Right ventricle myocardium superior (tissue), 1 donor: ENCODE measurements at places on chromosomes 13 and 19. TPM values are rescaled to one million over a fixed set of nuclear protein-coding genes. Genes with fewer than 3 reads are reported as not detected.

The DCT gene
- total RNA-seq = 0.22 TPM

The UBA52 gene
- 684 TPM for total RNA-seq

The CD79A gene
- not detected for total RNA-seq

The OXGR1 gene
- total RNA-seq = not detected

The RXFP2 gene
- not detected for total RNA-seq

The ZNF132 gene
- 4.6 TPM for total RNA-seq

The SYCN gene
- not detected for total RNA-seq

The PRMT1 gene
- 110 TPM for total RNA-seq

The ZNF714 gene
- 2.2 TPM for total RNA-seq

The PSG11 gene
- total RNA-seq = not detected

The RGL3 gene
- total RNA-seq = 8.6 TPM

The AP1M2 gene
- total RNA-seq = not detected

The PSG4 gene
- not detected for total RNA-seq

The ZNF790 gene
- 9.8 TPM for total RNA-seq

The NPAS1 gene
- not detected for total RNA-seq

The GPR183 gene
- total RNA-seq = 1.6 TPM

The MYH14 gene
- 121 TPM for total RNA-seq

The GZMM gene
- total RNA-seq = 0.32 TPM

The SMIM24 gene
- total RNA-seq = not detected

The CRX gene
- not detected for total RNA-seq

The CACNG6 gene
- total RNA-seq = not detected

The RNF225 gene
- total RNA-seq = not detected

The IZUMO2 gene
- total RNA-seq = not detected
